ENCODE measurements at places on chromosomes 6 and 20.
A peak's percentile ranks its signal among the peaks of the same experiment; 100 is the strongest.

GRCh38 chr20:19605786-19606485 lies 152.1 kb upstream of the RIN2 start:
- DNase-seq, result no peak

DNA sequence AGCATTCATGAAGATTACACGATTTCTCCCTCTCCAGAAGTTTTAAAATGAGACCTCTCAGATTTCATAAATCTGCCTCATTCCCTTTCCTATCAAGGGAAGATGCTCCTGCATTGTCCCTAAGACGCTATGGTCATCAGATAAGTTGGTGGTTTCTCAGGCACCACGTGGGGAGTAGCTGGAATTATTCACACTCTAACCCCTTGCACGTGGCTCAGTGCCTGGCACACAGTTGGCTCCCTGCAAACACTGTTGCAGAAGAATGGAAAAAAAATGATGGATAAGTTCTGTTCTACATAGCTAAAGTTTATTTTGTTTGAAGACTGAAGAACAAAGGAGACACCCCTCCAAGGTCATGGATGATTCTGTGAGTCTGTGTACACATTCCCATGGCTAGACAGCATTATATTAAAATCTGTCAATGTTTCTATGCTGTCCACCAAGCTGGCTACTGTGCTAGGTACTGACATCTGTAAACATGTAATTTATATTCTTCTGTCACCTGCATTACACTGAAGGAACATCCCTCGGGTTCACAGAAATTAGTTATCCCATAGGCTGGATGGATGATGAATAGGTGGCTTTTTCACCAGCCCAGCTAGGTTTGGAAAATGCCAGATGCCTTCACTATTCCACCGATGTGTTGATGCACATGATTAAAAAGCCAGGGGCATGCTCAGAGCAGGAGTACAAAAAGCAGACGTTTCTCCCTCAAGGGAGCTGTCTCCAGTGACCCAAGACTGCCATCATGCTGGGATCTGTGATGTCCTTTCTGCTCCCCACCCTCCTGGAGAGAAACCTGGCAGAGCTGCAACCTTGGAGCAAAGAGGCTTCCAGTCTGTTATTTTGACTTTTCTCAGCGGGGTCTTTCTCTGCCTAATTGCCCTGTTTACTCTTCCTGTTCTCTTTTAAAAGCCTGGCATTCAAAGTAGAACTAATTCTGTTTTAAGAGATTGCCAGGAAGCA lies 610.5 kb downstream of the UTRN start:
- no peak for DNase-seq

DNA sequence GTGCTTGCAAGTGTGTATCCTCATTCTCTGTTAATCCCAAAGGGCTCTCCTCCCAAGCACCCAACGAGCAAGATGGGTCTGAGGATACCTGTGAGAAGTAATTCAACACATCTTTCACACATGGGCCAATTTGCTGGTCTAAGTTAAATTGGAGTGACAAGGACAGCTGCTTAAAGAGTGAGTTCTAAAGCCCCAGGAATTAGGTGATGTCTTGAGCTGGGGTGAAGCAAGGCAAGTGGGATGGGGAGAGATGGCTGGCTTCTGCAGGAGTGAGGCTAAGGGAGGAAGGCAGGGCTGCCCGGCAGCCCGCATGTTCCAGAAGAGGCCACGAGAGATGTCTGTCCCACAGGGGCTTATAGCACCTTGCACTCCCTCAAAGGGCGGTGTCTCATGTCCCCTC lies 288.5 kb downstream of the CDH26 start:
- no peak for DNase-seq

DNA sequence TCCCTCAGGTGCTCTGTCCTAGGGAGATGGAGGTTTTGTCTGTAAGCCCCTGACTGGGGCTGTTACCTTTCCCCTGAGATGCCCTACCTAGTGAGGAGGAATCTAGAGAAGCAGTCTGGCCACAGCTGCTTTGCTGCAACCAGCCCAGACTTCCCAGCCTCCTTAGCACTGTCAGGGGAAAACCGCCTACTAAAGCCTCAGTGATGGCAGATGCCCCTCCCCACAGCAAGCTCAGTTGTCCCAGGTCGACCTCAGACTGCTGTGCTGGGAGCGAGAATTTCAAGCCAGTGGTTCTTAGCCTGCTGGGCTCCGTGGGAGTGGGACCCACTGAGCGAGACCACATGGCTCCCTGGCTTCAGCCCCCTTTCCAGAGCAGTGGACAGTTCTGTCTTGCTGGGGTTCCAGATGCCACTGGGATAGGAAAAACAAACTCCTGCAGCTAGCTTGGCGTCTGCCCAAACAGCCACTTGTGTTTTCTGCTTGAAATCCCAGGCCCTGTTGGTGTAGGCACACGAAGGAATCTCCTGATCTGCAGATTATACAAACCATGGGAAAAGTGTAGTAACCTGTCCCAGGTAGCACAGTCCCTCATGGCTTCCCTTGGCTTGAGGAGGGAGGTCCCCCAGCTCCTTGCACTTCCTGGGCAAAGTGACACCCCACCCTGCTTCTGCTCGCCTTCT lies 146.4 kb upstream of the PROKR2 start:
- DNase-seq, result peak; percentile 20

DNA sequence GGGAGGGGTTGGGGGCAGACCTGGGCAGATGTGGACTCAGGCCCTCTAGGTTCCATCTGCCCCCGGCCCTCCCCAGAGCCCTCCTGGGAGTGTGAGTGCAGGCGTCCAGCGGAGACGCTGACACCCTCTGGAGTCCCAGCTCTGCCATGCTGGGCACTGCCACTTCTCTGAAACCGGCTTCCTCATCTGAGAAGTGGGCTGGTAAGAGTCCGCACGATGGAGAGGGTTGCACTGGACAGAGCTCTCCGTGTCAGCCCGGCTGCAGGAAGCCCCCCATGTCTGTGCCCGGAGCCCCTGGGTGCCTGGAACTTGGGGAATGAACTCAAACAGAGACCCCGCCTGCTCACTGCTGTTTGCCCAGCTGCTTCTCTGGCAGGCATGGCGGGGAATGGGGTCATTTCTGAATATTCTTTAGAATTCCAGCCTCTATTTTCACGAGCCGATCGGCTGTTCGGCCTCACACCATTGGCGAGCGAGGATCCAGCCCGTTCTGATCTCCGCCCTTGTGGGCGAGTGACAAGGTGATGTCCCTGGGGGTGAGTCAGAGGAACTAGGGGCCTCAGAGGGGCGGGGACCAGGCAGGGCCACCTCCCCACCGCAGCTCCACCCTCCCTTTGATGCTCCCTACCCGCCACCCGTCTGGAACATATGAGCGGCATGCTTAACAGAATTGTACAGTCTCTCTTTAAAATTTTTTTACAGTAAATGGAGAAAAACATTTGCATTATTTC lies 47.8 kb upstream of the GATA5 start:
- DNase-seq, result no peak

DNA sequence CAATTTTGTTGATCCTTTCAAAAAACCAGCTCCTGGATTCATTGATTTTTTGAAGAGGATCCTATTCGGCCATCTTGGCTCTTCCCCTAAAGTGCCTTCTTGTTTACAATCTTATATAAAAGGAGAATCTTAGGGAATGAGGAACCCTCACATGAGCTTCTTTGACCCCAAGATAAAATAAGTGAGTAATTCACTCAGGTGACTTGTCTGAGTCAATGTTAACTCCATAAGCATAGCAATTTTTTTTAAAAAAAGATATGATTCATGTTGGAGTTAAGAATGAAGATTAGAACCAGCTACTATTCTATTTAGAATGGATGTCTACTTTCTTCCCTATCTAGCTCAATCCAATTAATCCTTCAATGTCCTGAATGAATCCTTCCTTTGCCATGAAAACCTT lies 21.0 kb downstream of the WASF1 start:
- no peak for DNase-seq

DNA sequence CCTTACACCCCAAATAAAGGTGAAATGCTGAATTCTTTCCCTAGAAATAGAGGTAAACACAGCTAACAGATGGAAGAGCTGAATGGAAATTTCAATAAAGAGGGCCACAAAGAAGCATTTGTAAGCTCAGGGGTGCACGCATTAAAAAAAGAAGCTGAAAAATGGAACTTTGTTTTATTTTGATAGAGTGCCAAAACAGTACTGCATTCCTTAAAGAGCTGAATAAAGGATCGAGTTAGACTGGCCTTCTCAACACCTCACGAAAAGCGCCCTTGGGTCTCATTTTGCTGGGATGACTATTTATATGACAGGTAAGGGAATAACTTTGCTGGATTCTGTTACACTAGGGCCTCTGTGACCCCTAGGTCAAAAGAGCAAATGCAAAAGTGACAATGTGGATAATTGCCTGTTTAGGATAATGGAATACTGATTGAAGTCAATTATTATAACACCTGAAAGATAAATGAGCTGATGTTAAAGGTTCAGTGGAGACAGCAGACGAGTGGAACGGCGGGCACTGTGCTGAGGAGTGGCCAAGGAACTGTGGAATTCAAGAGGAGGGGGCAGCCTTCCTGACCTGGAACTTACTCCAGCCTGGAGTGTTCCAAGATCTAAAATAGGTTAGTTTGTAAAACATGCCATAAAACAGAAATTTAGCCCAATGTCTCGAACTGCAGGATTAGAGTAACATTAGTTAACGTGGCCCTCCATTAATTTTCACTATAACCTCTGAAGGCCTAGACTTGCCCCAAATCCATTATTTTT lies 168.4 kb downstream of the FOXC1 start:
- no peak for DNase-seq

DNA sequence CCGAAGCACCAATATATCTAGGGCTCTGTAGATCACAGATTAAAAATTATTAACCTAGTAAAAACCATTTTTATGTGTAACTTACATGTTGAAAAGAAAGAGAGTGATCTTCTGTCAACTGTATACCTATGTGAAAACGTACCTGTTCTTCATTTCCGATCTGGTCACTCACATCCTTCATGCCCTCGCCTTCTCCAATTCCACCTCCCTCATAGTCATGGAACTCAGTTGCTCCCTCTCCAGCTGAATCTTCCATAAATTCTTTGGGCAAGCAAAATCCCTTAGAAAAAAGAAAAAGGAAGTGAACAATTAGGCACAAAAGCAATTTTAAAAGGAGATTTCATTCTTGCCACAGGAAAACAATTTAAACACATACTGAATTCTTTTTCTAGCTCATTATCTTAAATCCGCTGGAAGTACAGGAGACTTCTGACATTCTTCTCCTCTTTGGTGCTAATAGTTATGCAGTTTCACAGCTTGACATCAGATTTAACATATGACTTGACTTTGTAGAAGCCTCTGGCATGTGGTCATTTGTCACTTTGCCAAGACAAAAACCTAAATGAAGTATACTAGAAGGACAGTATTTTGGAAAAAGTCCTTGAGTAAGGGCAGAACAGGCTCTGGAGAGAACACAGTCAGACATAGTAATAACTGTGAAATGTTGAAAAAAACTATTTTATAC lies 29.5 kb upstream of the LYRM2 start:
- DNase-seq, result no peak

DNA sequence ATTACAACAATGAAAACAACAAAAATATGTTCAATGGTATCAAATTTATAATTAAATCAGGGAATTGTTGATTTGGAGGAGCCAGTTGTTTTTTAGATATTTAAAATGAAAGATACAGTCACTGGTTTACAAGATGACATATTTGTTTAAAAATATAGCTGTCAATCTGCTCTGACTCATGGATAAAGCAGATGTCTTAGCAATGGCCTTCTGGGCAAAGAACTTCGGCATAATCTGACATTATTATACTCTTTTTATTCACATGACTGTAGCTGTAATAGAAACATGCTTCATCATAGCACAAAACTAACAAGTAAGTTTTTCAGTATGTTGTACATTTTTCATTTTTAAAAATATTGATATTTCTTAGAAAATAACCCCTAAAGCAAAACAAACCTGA lies 267.4 kb downstream of the CENPW start:
- DNase-seq, result no peak

- no peak for DNase-seq
Measured at GRCh38 chr20:4962241-4962855, 39.0 kb downstream of the SLC23A2 start.

GRCh38 chr6:3380344-3381232 lies 76.3 kb downstream of the SLC22A23 start:
- DNase-seq, result no peak

GRCh38 chr20:4329232-4329631 lies 313.9 kb upstream of the RNF24 start:
- DNase-seq, result no peak

DNA sequence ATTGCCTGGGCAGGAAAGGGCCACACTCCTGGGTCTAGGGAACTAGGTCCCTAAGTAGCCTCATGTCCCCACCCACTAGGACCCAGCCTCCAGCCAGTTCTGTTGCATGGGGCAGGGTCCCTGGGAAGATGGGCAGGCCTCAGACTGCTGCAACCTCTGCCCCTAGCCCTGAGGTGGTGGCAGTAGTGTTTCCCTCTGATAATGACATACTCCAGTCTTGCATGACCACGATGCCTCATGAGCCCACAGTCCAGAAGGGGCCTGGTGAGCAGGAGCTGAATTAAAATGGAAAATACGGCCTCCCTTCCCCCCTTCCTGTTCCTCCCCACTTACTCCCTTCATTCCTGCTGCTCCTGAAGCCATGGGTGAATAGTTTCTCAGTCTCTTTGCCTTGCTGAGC lies 36.0 kb upstream of the SCRT2 start:
- no peak for DNase-seq

- no peak for DNase-seq
Measured at GRCh38 chr6:105001906-105002305, 45.0 kb downstream of the LIN28B start.

DNA sequence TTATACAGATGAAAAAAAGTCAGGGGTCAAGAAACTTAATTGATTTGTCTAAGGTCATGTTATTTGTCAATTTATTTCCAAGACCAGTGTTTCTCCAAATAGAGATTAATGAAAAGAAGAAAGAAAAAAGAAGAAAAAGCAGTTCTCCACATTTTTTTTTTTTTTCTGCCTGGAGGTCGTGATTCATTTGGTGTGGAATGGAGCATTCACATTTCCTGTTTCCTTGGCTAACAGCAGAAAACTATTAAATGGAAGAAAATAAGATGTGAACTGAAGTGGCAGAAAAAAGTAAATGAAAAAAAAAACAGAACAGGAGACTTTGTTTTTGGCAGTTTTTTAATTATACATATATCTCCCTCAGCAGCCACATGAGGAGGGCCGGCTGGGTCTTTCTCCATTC lies 470.8 kb upstream of the ZNF337 start:
- no peak for DNase-seq

Data from smooth muscle cell of the brain vasculature (primary cell).